Fibroblast of skin of right biceps (primary cell): ENCODE measurements at places on chromosomes 7 and 10.
A peak's percentile ranks its signal among the peaks of the same experiment; 100 is the strongest.

- DNase-seq = no peak
These were observed 1.1 kb upstream of the GIMAP8 start for GRCh38 chr7:150449206-150449952.

- DNase-seq = no peak
These were observed 7.6 kb downstream of the ZFYVE27 start for GRCh38 chr10:97744405-97745035.

DNA sequence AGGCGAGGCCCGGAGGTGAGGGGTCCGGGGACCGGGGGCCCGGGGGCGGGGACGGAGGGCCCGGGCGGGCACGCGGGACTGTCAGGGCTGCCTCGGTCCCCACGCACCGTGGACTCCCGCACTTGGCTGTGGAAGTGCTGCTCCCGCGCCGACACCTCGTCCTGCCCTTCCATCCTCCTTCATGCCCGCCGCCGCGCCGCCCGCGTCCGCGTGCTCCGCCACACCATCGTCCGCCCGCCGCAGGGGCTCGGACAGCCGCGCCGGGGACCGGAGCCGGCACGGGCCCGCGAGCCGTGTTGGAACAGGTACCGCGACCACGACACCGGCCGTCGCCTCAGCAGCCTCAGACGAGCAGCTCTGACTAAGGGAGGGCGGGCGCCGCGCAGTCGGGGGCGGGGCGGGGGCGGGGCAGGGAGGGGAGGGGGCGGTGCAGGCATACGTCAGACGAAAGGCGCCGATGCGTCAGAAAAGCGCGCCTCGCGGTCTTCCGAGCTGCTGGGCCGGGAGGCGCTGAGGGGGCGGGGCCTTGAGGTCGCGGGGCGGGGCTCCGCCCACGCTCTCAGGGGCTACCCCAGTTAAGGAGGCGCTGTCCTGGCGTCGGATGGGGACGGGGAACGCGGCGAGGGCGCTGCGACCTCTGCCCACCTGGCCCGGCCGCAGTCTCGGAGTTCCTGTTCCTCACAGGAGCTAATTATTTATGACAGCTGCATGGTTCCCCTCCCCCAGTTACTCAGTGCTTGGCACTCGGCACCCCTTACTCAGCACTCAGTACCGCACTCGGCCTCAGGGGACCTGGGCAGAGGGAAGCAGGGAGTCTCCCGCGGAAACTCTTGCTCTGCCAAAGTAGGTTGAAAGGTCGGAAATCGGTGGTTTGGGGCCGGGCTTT, at the start of gene LMBR1:
LMBR1 (minus strand) TSS at position 363 of the 886 bp plus-strand sequence; CDS start at position 173, 190 bp downstream.
- DNase-seq = peak; percentile 94

DNA sequence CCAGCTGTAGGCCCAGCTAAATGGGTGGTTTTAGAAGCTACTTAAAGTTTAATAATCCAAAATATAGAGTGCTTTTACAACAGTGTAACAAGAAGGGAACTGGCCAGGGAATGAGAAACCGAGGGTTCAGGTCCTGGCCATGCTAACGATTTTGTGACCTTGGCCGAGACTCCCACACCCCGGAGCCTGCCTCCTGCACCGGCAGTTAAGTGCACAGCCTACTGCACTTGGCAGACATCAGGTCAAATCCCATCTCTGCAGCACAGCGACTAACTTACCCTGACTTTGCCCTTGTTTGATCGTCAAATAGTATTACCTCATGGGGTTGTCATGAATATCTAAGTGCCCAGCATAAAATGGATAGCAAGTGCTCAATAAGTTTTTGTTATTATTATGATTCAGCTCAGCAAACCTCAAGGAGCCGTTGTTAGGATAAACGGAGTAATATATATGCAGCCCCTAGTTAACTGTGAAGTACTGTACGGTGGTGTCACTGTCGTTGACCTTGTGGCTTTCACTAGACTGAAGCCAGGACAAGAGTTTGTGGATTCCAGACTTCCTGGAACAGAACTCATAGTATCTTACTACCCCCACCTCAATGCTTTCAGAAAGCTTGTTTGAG, 35.5 kb downstream of the LYZL1 start:
- peak; percentile 41 for DNase-seq

DNA sequence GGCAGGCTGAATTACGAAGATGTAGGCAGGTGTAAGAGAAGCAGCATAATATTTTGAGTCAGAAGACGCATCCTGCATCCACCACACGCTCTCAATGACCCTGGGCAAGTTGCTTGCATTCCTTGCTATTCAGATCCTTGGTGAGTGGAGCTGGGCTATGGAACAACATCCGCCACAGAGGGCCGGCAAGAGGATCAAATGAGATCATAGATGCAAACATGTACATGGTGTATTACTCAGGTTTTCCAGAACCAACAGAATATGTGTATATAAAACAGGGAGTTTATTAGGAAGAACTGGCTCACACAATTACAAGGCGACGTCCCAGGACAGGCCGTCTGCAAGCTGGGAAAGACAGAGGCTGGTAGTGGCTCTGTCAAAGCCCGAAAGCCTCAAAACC, 51.5 kb downstream of the ADAM12 start:
- DNase-seq = peak; percentile 38

- no peak for DNase-seq
These were observed 130.4 kb downstream of the MAD1L1 start for GRCh38 chr7:2102375-2102723.

DNA sequence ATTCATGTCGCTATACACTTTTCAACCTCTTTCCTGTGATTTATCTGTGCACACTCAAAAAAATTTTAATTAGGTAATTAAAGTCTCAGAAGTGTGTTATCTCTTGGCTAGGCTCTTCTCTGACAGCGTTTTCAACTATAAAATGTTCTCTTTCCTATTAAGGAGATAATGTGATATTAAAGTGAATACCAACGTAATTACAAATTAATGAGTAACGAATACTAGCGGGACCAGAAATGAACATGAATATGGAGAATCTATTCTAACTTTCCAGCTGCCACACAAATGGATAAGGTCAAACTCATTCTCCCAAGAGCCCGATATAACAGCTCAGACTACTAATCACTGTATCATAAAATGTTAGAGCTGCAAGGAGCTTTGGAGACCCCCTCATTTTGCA, 12.0 kb downstream of the COL1A2 start:
- peak; percentile 19 for DNase-seq

DNA sequence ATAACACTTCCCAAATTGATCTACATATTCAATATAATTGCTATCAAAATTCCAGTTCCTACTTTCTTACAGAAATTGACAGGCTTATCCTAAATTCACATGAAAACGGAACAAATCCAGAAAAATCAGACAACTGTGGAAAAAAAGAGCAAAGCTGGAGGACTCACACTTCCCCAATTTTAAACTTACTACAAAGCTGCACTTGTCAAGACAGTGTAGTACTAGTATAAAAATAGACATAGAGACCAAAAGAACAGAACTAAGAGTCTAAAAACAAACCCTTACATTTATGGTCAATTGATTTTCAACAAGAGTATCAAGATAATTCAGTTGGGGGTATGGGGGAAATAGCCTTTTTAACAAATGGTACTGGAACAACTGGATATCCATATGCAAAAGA, 27.5 kb downstream of the LMBR1 start:
- DNase-seq = no peak

DNA sequence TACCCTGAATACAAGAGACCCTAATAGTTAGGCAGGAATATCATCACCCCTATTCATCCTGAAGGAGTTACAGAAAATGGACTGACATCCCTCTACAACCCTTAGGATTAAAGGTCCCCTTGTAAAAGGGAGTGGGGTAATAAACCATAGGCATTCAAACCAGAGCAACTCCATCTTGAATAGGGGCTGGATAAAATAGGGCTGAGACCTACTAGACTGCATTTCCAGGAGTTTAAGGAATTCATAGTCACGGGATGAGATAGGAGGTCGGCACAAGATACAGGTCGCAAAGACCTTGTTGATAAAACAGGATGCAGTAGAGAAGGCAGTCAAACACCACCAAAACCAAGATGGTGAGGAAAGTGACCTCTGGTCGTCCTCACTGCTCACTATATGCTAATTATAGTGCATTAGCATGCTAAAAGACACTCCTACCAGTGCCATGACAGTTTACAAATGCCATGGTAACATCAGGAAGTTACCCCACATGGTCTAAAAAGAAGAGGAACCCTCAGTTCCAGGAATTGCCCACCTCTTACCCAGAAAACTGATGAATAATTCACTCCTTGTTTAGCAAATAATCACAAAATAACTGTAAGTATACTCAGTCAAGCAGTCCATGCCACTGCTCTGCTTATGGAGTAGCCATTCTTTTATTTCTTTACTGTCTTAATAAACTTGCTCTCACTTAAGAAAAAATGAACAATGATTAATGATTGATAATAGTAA, 37.2 kb downstream of the CUBN start:
- DNase-seq = no peak

GRCh38 chr10:44323838-44324237, 61.1 kb downstream of the CXCL12 start:
- no peak for DNase-seq

DNA sequence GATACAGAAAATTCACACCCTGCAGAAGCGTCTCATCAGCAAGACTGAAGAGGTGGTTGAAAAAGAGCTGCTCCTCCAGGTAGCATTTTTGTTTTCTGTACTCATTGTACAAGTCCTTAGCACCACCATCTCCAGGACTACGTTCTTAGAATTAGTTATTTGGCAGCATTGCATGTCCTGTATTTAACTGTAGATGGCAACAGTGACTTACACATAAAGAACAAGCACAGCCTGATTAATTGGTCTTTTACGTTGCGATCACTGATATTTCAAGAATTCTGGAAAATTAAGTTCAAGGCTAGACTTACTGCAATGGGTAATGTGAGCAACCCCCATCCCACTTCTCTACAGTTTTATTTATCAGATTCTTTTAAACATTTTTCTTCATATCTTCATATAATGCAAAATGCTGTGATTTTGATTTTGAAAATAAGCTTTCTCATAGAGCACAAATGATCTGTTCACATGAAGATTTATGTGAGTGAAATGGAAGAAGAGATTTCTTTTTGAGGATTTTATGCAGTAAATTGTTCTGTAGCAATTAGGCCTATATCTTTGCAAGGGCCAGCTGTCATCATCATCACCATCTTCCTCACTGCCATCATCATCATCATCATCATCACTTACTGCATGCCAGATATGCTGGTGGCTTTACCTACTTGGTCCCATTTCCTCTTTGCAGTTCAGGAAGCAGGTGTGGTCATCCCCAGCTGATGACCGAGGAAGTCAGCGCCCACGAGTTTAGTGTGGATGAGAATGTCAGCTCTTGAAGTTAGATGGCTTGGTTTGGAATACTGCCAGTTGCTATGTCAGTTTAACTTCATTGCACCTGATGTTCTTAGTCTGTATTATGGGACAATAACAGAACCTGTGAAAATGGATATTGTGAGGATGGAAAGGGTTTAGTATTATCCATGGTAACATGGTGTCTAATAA, 53.4 kb downstream of the CFAP58 start:
- DNase-seq = peak; percentile 55

DNA sequence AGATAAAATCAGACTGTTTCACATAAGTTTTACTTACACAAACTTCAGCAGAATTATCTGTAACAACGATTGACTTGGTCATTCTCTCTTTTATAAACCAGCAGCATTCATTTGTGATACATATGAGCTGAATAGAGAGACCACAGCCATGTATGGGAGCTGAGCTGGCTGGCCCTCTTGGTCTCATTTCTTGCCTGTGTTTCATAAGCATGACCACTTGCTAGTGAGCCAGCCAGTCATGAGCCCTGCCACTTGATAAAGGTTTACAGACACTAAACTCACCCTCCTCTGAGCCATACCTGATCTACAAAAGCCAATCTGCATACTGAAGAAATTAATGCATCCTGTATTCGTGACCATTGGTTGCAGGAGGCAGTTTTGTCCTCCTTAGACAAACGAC, 82.1 kb downstream of the PKD1L1 start:
- DNase-seq = no peak

DNA sequence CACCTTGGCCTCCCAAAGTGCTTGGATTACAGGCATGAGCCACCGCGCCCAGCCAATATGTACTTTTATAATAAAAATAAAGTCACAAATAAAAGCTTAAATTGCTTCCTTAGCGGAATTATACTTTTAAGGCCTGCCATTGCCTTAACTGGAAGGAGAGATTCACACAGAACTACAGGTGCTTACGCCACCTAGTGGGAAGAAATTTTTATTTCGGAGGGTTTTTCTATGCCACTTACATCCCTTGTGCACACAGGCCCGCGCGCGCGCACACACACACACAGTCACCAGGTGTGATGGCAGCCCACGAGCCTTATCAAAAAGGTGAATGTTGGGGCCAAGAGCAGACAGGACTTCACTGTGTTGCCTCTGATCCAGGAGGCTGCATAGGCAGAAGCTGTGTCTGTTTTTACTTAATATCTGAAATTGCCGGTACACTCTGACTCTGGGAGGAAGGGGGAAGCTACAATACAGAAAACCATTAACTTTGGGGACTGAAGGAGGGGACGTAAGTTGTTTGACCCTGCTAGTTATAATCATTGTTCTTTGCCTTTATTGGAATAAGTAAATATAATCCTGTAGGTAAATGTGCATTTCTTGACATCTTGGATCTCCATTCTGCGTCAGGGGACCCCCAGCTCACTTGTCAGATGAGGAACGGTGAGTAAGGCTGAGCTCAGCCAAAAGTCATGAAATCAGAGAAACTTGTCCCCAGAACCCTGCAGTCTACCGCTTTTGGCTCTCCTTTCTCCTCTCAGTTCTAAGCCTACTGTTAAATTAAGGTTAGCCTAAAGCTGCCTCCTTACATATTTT, 87.1 kb downstream of the SLC16A9 start:
- peak; percentile 65 for DNase-seq

DNA sequence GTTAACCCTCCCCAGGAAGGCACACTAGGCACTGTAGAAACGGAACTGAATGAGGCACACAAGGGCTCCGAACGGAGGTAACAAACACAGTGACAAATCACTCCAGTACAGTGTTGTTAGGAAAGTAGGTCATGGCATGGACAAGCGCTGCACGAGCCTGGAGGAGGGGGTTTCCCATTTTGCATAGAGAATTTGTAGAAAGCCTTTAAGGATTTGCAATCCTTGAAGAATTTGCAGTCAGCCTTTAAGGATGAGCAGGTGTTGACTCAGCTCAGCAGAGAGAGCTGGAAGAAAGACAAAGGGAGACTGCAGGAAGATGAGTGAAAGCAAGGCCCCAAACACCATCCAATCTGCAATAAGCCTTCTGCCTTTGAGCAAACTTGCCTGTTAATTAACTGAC, 51.1 kb upstream of the PPP1R3C start:
- peak; percentile 91 for DNase-seq

DNA sequence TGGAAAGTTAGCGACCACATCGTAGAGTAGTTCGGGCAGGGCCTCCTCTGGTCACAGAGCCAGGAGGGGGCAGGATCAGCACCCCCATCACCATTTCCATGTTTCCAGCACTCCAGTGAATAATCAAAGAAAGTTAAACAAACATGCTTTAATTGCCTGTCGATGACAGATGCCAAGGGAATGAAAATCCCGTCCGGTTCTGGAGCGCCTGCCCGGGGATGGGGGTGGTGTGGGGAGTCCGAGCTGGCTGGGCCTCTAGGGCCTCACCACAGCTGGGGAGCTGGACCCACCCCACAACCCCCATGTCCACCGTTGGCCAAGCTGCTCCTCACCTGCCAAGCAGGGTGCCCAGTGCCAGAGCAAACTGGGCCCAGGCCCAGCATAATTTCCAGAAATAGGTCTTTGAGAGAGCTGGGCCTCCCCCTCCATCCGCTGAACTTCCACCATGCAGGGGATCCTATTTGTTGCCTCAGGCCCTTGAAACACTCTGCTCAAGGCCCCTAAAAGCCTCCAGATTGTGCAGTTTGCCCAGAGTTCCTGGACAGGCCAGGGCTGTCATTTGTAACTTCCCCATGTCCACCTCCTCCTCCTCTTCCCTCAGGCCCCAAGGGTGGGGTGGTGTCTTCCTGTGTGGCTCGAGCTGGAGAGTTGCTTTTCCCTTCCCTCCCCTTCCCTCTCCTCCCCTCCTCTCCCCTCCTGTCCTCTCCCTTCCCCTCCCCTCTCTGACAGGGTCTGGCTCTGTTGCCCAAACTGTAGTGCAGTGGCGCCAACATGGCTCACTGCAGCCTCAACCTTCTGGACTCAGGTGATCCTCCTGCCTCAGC, 101.0 kb downstream of the MYL10 start:
- peak; percentile 6 for DNase-seq
